Fibroblast of skin of left biceps (primary cell): ENCODE measurements at places on chromosomes 7 and 10.

GRCh38 chr10:80196950-80197315, 8.4 kb downstream of the ANXA11 start:
- DNase-seq = no peak

DNA sequence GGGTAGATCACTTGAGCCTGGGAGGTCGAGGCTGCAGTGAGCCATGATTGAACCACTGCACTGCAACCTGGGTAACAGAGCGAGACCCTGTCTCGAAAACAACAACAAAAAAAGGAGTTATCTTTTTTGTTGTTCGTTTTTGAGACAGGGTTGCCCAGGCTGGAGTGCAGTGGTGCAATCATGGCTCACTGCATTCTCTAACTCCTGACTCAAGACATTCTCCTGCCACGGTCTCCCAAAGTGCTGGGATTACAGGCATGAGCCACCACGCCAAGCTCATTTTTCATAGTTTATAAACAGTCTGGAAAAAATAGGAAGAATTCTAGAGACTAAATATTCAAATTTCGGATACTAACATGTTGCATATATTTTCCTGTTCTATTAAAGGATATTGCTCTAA, 29.4 kb downstream of the SFXN4 start:
- DNase-seq = no peak

DNA sequence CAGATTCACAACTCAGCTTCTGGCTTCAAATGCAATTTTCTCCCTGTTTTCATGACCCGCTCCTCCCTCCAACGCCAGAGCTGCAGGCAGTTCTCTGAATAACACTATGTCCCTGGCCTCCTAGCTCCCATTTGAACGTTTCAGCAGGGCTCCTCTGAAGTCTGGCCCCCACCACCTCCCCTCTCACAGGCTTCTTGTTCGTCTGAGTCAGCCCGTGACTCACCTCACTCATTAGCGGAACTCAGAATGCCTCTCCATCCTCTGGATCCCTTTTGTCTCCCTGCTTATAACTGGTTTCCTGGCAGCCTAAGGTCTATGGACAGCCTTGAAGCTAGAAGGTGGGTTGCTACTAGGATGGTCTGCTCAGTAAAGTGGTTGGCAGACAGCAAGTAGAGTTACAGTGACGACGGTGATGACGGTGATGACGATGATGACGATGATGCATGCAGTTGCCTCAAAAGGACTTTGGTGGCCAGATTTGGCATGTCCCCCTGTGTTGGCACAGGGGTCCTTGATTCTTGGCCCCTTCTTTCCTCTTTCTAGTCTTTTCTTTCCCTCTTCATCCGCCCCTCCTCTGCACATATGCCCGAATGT, 83.3 kb upstream of the MKLN1 start:
- peak; percentile 78 for DNase-seq

DNA sequence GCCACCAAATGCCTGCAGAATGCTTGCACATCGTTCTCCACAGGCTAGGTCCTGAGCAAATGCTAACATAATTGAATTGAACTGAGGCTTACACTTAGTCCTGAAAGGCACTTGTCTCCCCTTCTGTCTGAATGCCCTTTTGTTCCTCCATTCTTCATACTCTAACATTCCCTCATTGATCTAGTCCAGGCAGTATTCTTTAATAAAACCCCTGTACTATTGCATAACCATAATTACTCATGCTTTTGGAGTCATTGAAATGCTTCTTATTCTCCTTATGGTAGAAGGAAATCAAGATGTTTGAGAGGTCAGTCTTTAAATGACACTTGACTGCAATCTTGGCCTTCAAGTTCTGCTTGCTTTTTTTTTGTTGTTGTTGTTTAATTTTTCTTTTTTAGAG, 7.1 kb downstream of the PI4K2A start:
- DNase-seq = no peak

- peak; percentile 71 for DNase-seq
These were observed 3.7 kb downstream of the STX1A start for GRCh38 chr7:73715648-73716317.

GRCh38 chr7:24349339-24349738, 65.3 kb downstream of the NPY start:
- DNase-seq = no peak

GRCh38 chr10:4013651-4014121, 228.7 kb upstream of the KLF6 start:
- no peak for DNase-seq

GRCh38 chr10:11245510-11245909, 227.8 kb downstream of the CELF2 start:
- DNase-seq = no peak

DNA sequence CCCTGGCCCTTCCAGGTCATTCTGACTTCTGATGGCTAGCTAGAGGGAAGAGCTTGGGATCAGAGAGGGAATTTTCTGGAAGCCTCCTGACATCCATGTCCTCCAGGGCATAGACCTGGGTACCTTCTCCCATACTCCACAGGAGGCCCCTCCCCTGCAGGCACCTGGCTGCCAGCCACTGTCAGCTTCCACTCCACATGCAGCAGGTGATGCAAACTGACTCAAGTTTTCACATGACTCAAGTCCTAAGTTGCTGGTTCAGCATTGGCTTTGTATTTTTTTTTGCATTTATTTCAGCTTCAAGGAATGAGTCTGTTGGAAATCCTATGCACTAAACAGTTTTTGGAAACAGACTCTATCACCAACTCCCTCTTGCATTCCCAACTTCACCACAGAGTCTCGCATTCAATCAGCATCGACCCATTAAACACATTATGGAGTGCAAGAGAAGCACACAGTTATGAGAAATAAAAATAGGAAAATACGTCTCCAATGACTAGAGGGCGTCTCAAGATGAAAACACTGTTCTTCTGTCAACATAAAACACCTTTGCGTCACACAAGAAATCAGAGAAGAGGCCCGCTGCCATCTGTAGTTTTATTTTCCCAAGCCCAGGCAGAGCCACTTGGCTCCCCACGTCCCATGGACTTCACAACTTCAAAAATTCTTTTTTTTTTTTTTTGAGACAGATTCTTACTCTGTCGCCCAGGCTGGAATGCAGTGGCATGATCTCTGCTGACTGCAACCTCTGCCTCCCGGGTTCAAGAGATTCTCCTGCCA, 362.6 kb upstream of the MGMT start:
- no peak for DNase-seq

DNA sequence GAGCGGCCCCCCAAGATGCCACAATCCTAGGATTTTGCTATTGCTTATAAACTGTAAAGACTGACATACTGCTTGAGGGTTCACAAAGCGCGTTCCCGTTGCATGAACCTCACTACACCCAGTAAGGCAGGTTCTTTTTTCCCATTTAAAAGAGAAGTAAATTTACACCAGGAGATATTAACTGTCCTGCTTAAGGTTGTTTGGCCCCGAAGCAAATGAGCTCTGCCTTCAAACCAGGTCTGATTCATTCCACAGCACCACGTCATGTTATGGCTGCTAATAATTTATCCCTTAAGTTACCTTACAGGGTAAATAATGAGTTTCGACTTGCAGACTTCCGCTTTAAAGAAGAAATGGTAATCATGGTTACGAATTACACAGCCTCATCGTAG, 559 bp upstream of the FKBP14 start:
- DNase-seq = no peak

- no peak for DNase-seq
These were observed 131.7 kb downstream of the DYNC1I1 start for GRCh38 chr7:95904099-95904498.

DNA sequence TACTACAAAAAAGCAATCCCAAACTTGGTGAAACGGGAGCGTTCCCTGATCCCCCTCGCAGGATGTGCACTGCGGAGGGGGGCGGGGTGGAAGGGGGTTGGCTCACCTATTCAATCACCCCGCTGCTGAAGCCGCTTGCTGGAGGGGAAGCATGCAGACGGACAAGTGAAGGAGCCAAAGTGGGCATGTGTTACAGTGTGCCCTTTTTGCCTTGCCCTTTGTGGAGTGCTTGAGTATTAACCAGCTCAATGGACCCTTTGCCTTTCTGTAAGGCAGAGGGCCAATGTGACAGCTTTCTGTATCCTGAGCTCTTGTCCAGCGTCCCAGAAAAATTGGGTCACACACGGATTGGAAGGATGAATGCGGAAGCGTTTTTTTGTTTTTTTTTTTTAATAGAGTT, 348.9 kb upstream of the NPSR1 start:
- DNase-seq = no peak

- no peak for DNase-seq
These were observed 107.2 kb downstream of the SPDYE5 start for GRCh38 chr7:75599244-75599781.

DNA sequence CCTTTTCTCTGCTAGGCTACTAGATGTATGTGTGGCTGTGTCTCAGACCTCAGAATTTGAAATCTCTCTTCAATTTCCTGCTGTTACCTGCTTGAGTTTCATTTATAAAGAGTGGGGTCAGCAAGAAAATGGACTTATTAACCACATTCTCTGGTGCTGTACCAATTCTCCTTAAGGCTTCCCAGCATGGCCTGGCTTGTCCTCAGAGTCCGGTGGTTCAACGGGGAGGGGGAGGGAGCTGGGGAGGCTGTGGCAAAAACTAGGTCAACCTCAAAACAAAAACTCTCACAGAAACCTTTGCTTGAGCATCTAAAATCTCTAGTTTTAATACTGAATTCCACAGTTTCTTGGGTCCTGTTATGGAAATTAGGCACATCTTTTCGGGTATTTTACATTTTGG, 389.1 kb upstream of the COBL start:
- DNase-seq = no peak

DNA sequence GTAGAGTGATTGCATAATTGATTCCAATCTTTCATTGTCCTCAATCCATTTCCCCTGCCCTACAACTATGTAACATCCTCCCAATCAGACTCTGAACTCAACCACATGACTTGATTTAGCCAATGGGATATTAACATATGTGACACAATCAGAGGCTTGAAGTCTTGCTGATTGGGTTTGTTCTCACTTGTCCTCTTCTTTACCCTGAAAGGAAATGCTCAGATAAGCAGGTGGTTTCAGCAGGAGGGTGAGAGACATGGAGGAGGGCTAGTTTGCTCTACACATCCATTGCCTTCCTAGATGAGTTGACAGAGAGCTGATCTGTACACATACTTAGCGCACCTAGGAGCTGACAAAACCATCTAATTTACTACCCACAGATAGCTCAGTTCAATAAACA, 669.4 kb downstream of the NRG3 start:
- no peak for DNase-seq

DNA sequence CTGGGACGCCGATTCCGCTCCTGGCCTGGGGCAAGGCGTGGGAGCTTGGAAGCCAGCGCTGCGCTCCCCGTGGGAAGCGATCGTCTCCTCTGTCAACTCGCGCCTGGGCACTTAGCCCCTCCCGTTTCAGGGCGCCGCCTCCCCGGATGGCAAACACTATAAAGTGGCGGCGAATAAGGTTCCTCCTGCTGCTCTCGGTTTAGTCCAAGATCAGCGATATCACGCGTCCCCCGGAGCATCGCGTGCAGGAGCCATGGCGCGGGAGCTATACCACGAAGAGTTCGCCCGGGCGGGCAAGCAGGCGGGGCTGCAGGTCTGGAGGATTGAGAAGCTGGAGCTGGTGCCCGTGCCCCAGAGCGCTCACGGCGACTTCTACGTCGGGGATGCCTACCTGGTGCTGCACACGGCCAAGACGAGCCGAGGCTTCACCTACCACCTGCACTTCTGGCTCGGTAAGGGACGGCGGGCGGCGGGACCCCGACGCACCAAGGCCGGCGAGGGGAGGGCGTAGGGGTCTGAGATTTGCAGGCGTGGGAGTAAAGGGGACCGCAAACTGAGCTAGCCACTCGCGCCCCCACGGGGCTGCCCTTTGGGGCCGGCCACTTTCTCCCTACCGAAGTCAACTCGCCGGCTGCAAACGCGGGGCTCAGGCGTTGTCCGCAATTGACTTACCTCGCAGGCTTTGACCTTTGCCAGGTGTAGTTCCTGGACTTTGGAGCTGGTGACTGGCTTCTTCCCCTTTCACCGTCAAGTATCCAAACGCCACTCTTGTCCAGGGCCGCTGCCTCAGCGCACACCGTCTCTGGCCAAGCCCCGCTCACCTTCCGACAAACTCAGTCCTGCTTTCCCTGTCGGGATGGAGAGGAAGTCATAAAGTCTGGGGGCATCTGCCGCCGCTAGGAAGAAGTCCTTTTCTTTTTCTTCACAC, at the start of gene SCIN:
Gene SCIN, plus strand, starts transcription at position 187 of the 928 bp plus-strand sequence. Its CDS starts 67 bp downstream, at position 254.
- no peak for DNase-seq

GRCh38 chr10:89695307-89695706, 6.1 kb upstream of the KIF20B start:
- DNase-seq = no peak

GRCh38 chr10:86857128-86857721, 100.2 kb downstream of the MMRN2 start:
- peak; percentile 57 for DNase-seq

DNA sequence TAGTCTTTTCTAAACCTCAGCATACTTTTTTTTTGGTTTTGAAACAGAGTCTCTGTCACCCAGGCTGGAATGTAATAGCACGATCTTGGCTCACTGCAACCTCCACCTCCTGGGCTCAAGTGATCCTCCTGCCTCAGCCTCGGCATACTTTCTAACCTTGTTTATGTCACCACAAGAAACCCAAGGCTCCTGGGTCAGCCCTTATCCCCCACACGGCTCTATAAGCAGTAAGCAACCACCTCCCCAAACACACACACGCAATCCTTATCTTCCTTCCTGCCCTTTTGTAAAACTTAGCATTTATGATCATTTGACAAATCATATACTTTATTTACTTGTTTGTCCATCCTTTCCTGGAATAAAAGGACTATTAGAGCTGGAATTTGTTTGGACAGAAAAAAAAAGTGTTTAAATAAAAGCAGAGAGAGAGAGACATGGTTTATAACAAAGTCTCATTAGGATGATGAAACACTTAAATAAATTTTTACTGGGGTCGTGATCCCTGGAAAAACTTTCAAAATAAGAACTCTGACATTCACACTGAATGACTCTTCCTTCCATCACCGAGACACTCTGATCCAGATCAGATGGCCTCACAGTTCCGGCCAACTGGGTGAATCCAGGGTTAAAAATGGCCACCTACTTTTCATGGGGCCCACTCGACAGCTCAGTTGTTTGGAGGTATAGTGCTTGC, 72.7 kb upstream of the PIK3CG start:
- DNase-seq = no peak

DNA sequence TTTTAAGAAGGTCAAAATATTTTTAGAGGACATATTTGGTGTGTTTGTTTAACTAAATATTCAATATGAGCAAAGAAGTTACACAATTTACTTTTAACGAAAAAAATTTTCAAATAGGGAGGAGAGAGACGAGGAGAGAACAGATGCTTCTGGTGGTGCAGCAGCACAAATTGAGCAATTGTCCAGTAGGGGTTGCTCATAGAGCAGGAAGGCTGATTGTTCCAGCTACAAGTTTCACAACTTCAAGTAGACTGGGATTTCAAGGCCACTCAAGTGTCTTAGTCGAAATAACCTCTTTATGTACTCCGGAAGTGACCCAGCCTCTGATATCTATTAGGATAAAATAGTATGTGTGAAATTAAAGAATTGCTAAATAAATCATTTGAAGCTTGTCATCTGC, 197.9 kb downstream of the HDAC9 start:
- peak; percentile 77 for DNase-seq

- DNase-seq = no peak
These were observed 148.5 kb downstream of the PPP1R17 start for GRCh38 chr7:31835471-31835870.

- DNase-seq = no peak
These were observed 176.2 kb upstream of the CSTF2T start for GRCh38 chr10:51875610-51876009.

GRCh38 chr10:93218386-93218785, 144.7 kb downstream of the CYP26A1 start:
- no peak for DNase-seq

GRCh38 chr7:41878309-41879295, 175.7 kb upstream of the INHBA start:
- DNase-seq = no peak
